ENCODE measurements at places on chromosomes 7 and 10.

- no peak for DNase-seq
Measured at GRCh38 chr7:24337180-24337579, 53.2 kb downstream of the NPY start.

- no peak for DNase-seq
Measured at GRCh38 chr7:97771576-97771975, 39.7 kb downstream of the TAC1 start.

DNA sequence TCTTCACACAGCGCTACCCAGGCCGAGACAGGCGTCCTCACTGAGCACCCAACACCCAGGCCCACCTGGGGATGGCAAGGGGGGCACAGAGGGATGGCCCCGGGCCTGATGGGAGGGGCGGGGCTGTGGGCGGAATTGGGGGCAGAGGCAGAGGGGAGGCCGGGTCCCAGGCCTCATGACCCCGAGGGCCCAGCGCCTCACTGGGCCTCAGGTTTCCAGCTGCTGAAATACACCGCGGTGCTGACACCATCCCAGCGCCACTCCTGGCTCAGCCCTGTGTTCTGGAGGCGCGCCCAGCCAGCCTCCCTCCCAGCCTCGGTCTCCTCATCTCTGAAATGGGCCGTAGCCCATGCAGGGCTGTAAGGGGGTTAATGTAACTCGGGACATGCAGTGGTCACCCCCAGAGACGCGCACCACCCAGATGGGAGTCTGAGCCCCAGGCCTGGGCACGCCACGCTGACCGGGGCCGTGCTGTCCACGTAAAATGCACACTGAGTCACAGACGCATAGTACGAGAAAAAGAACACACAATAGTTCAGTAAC, 82.3 kb downstream of the UNCX start:
- DNase-seq: no peak

DNA sequence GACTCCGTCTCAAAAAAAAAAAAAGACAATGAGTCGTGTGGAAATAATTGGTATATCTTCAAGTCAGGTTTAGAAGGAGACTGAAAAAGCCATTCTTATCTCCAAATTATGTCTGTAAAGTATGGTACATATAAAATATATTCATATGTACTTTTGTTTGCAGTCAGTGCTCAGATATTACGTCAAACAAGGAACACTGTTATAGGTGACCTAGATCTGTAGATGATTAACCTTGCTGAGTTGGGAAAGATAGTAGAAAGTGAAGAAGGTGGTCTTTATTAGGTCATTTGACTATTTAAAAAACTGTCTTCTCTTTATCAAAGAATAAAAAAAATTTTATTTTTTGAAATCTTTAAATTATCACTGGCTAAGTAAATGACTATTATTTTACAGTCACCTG, 44.9 kb upstream of the CYP26C1 start:
- no peak for DNase-seq

DNA sequence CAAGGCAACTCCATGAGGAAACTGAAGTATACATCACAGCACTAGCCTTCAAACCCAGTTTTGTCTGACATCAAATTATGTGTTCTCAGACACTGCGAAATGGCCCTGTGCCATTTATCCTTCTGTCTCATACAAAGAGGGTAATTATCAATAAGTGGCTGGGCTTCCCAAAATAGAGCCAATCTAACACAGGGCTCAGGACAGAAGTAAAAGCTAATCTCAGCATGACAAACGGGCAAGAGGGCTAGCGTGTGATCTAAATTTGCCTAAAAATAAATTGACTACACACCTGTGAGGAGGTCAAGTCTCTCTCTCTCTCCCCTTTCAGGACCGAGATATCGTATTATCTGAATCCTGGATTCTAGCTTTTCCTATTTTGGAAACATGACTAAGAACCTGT, 67.2 kb downstream of the DGKB start:
- DNase-seq: no peak

- no peak for DNase-seq
Measured at GRCh38 chr7:142918901-142919300, 14.6 kb downstream of the TRPV5 start.

GRCh38 chr7:114160925-114161324, 242.1 kb upstream of the PPP1R3A start:
- no peak for DNase-seq

GRCh38 chr10:6350609-6351008, 147.9 kb downstream of the PFKFB3 start:
- DNase-seq: no peak

DNA sequence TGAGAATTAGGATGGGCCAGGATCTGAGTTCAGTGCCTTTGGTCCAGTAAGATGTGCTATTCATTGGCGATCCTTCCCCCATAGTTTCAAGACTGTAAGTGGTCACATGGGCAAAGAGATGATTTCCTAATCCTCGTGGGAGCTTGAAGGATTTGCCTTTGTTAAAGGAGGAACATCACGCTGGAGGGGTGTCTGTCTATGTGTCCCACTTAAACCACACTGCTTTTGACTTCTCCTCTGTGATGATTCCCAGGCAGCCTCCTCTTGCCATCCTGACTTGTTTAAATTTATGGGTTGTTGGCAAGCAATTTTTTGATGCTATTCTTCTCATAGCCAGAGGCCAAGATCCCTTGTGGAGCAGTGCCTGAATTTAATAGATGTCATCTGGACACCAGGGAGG, 154.0 kb downstream of the TCF7L2 start:
- no peak for DNase-seq

DNA sequence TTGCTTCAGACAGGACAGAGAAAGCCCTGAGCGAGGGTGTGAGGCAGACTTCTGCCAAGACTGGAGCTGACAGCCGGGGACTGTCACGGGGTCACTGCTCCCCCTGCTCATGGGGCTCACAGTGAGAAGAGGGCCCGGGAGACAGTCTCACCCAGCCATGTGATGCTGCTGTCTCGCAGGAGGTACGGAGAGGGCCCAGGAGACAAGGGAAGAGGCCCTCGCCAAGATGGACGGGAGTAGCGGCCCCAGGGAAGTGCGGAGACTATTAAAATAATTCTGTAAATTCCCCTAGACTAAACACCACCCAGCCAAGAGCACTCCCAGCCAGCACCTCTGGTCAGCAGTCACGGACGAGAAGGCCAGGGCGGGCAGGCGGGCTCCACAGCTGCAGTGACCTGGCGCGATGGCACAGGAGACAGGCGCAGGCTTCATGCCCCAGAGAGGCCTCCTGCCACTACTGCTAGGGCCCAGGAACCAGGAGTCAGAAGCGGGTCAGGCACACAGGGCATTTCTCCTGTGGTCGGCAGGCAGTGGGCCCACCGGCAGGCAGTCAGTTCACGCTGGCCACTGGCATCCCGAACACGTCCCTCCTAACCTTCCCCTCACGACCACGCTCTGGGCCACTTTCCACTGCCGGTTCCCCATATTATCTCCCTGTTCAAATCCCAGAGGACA, 24.1 kb downstream of the WDR86 start:
- DNase-seq: no peak

DNA sequence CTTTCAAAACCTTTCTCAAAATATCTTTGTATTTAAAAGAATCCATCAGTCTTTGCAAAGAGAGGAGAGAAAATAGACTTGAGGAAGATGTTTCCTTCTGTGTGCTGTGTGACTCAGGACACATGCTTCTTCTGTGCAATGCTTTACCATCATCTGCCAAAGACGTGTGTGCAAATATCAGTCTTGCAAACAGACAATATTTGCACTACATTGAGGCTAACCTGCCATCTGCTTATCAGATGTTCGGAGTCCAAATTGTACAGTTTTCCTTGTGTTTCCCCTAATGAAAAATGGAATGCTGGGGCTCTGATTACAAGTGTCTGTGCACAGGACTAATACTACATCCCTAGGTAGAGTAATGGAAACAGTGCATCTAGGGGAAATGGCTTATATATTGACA, 353.1 kb upstream of the LRRTM3 start:
- DNase-seq: no peak

DNA sequence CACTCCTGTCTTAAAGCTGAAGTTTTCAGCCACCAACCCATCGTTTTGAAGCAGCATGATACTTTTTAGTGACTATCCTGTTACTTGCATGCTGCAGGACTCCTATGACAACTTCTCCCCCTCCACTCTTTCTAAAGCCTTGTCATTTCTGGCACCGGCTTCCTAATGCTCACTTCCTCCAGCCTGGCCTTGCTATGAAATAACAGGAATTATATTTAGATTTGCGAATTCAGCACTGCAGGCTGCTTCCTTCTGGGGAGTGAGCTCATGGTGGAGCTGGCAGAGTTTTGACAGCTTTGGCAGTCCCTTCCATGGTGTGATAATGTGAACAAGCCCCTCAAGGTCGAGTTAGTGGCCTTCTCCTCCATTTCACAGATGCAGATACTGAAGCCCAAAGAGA, 13.4 kb downstream of the BLNK start:
- DNase-seq: no peak

DNA sequence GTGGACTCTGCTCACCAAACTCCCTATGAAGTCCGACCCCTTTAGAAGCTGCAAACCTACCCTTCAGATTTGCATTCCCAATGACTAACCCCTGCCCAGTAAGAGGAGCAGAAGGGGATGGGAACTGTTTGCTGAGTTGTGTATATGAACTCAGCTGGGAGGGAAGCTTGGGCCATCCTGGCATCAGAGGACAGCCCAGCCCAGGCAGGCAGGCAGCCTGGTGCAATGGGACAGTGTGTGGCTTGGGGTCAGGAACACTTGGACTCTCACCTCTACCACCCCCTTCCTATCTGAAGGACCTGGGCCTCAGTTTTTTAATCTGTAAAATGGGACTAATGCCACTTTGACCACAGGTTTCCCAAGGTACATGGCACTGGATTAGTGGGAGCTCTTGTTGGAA, 147.4 kb upstream of the GPR26 start:
- DNase-seq: no peak

DNA sequence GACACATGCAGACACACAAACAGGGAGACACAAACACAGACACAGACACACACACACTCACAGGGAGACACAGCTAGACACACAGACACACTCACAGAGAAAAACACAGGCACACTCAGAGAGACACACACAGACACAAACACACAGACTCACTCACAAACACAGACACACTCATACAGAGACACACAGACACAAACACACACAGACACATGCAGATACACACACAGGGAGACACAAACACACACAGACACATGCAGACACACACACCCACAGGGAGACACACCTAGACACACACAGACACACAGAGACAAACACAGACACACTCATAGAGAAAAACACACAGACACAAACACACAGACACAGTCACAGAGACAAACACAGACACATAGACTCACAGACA, 67.9 kb downstream of the ADARB2 start:
- no peak for DNase-seq

DNA sequence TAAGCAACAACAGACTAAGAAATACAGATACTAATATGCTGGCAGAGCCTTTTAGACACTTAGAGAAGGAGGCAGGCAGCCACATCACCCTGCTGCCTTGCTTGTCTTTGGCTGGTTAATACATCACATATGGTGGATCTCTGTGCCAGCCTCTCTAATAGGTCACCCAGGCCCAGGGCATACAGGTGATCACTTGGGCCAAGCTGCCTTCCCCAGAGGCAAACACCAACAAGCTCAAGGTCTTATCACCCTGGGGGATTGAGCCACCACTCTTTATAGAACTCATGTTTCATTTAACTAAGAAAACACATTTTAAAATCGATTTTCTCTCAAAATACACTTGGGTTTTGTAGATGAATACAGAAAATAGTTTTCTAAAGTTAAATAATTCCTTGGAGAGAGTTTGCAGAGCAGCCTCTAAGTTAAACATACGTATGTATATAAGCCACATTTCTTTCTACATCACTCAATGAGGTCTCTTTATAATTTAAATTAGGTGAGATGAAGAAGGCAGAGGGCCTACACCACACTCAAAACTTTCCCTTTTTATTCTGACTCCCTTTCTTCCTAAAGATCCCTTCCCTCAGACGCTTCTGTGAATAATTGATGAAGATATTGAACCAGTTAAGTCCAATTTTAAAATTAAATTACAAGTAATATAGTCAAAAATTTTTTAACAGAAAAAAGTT, 556.8 kb upstream of the GHITM start:
- DNase-seq: no peak

DNA sequence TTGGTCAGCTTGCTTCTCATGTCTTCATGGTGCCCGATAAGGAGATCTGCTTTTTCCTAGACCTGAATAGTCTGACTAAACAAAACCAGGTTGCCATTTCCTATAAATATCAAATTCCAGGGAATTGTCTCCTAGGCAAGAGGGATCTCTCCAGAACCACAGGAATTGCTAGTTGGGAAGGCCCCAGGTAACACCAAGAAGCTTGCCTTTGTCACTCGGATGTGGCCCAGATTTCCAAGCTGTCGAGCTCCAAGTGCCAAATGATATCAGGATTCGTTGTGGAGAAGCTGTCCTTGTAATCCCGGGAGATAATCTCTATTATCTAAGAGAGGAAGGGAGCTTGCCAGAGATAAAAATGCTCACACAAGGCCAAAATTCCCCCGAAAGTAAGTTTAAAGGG, 1288.5 kb upstream of the AUTS2 start:
- DNase-seq: no peak

DNA sequence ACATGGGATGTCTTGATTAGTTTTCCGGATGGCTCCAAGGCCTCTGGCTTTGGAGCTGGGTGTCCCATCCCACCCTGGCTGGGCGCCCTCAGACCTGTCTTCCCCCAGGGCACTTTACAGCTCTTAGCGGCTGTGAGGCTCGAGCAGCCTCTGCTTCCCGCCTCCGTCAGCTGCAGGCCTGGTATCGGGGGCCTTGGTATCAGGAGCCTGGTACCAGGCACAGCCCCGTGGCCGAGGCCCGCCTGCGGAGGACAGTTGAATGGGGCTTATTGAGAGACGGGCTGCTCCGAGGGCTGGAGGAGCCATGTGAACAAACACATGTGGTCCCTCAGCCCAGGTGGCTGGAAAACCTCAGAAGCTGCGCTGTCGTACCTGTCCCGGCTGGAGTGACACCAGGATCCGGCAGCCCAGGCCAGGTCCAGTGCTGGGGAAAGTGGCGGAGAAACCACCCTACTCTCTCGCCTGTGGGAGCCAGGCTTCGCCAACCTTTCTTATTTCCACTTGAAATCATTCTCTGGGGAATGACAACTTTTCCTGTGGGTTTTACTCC, 23.9 kb upstream of the AP5Z1 start:
- DNase-seq: no peak

GRCh38 chr7:110940756-110941155, 150.2 kb upstream of the LRRN3 start:
- DNase-seq: no peak

DNA sequence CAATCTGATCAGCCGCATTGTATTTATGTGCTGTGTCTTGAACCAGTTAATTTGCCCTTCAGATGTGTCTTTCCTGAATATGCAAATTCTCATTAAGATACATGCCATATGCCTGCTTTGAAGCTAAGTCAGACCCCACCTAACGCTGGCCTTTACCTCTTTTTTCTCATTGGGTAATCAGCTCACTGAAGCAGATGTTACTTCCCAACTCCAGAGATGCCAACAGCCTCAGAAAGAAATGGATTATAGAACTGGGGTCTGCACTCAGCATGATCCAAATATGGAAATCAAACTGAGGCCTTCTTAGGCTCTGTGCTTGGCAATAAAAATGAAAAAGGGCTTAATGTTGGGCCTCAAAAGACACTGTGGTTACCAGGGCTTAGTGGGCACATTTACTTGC, 113.9 kb downstream of the FZD1 start:
- no peak for DNase-seq

Data from activated T-helper 1 cell treated with Interleukin-2 at 50 U/mL for 16 hours (primary cell).